CD4-positive, alpha-beta T cell treated with Interleukin-12 subunit alpha and Interleukin-12 subunit beta, for 1 hour (primary cell): ENCODE measurements at places on chromosomes 3 and 15.

- DNase-seq, result peak; percentile 91
These were observed 61.5 kb downstream of the IQSEC1 start for GRCh38 chr3:13011573-13012220.

DNA sequence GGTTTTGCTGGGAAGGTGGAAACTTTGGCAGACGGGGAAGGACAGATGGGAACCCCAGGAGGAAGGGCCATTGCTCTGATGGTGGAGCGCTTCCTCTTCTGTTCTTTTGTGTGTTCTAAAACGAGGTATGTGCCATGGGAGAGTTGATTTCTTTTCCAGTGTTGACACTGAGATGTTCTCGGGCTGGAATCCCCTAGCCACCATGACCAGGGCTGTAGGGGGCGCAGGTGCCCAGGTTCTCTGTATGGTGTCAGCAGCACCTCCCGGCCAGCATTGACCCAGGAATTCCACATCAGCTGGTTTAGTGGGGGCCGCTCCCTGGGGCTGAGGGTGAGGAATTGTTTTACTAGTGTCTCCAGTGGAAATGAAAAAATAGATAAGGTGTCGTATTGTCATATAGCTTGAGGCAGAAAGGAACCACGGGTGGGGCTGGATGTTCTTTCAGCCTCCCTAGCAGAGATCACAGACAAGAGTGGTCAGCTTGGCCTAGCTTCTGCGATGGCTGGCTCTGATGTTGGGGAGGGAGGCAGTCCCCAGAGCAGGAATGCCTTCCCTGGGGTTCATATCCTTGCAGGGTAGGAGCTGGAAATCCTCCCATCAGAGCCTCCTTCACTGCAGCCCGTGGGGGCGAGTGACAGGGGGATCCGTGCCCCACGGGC lies 34.2 kb upstream of the ACAD9 start:
- no peak for DNase-seq

DNA sequence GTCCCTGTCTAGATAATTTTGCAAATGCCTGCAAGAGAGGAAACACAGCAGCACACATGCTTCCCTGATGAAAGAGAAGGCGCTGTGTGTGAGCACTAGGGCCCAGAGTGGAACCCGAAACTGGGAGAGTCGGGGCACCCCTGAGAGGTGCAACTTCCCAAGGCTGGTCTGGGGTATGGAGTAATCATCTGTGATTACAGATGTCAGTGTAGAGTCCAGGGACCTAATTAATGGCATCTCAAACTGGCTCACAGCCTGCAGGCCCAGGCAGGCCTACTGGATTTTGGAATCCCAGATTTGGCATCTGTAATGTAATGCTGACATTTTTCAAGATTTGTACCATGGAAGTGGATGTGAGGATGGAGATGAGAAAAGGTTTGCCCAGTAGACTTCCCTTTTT lies 29.4 kb downstream of the PGPEP1L start:
- no peak for DNase-seq

GRCh38 chr15:66417736-66418135 lies 31.0 kb downstream of the MAP2K1 start:
- no peak for DNase-seq

DNA sequence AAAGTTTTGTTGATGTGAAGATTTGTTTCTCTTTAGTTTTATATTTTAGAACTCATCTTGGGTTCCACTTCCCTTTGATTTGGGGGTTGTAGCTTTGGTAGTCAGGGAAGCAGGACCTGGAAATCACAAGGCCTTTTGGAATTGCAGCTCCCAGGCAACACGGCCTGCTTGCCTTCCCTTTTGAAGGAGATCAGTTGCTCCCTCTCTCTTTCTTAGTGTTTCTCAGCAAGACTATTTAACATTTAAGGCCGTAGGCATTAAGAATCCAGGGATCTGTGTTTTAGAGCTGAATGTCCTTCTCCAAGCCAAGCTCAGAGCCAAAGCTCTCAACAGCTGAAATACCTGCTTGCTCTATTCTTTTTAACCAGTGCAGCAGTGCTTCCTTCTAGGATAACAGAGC lies 310.3 kb downstream of the PTPRG start:
- DNase-seq, result no peak

- DNase-seq, result no peak
These were observed 28.8 kb downstream of the SIAH2 start for GRCh38 chr3:150733936-150734794.

DNA sequence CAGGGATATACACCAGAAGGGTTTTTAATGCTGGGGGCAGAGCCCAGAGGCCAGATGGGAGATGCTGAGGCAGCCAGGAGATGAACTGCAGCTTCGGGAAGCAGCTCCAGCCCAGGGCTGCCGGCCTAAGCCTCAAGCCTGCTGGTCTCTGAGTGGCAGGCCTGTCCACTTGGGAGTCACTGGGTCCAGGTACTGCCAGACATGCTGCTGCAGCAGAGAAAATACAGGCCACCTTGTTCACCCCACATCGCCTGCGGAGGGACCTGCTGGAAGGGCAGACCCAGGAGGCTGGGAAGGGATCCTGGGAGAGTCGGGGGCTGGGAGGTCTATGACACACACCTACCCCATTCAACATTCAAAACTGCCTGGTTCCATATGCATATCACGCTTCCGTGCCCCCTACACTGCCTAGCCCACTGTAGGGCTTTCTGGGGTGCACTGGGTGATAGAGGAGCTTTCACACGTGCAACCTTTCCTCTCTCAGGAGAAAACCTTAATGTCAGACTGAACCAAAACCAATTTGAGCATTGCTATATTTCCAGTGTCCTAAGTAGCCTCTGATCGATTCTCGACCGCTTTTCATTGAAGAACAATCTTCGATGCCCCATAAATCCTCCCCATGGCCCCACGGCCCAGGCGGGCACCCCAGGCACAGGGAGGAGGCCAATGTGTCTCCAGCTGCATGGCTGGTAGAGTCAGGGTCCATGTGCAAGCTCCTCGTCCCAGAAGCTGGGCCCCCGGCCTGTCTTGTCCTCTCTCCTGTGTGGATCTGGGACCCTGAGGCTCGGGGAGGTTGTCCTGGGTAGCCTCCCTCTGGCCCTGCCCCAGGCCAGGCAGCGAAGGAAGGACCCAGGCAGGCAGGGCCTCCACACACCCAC lies 147.4 kb downstream of the ATP10A start:
- no peak for DNase-seq

DNA sequence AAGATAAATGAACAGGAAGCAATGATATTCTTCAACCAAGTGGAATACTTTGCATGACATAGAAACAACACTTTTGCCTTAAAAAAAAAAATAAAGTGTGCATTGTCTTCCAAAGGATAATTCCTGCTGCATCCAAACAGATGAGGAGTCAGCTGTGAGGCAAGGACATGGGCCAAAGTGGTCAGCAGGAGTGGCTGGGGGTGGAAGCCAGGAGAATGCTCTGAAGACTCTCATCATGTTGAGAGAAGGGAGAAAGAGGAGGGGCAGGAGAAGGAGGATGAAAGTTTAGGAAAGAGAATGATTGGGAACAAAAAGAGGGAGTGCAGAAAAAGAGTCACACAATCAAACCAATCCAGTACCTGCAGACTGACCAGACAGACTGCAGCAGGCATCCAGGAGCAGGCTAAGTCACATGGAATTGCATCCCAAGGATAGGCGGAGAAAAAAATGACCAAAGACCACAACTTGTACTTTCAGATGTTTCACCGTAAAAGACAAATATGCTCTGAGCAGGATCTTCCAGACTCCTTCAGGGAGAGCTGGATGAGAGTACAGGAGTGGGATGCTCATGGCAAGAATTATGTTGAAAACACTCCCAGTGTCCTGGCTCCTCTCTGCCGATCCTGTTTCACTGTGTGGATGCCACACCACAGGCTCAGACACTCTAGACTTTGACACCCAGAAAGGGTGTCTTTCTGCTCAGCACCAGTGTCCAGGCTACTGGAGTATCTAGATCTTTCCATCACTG lies 11.9 kb downstream of the ABI3BP start:
- no peak for DNase-seq

DNA sequence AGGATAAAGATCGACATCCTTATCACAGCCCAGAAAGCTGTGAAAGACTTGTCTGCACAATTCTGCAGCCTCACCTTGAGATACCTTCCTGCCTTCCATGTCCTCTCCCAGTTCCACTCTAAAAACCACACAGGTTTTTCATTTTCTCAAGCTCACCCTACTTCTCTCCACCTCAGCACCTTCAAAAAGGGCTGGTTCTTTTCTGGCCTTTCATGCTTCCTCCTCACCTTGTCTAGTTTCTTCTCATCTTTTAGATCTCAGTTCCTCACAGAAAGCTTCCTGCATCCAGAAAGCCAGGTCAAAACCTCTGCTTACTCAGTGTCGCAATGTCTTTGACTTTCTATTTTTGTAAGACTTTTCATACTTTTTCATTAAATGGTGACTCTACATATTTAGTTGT lies 140.2 kb upstream of the STT3B start:
- DNase-seq, result no peak

DNA sequence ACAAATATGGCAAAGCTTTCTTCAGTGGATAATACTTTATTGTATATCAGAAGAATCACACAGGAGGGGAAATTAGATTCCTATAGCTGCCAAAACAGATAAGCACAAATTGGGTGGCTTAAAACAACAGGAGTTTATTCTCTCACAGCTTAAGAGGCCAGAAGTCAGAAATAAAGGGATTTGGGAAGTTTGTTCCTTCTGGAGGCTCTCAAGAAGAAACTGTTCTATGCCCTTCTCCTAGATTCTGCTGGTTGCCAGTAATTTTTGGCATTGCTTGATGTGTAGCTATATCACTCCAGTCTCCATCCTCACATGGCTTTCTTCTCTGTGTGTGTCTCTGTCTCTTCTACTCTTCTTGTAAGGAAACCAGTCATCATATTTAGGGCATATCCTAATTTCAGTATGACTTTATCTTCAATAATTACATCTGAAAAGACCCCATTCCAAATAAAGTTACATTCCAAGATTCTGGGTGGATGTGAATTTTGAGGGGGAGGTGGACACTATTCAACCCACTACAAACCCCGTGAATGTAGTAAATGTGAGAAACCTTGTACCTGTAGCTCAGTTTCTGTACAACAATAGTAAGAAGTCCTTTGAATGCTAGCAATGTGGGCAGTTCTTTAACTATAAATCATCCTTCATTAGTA lies 22.2 kb upstream of the WNT7A start:
- no peak for DNase-seq

GRCh38 chr3:130569461-130570365 lies 52.7 kb downstream of the COL6A6 start:
- DNase-seq, result no peak

GRCh38 chr15:89556413-89557262 lies 18.6 kb upstream of the TICRR start:
- DNase-seq, result peak; percentile 51

DNA sequence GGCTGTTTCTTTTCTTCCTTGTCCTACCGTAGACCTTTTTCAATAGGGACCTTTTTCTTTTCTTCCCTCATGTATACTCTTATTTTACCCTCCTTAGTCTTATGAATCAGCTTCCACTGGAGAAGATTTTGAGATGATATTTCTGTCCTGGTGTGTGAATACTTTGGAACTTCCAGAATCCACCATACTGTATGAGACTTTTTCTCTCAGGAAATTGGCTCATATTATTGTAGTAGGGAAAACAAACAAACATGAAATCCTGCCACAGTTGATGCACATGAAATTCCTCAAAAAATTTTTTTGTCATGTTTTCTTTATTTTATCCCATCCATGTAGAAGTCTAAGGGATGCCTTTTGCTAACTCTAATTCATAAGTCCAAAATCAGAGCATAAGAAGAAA lies 289.3 kb upstream of the PLSCR5 start:
- no peak for DNase-seq

- DNase-seq, result no peak
These were observed 23.4 kb upstream of the PPP4R2 start for GRCh38 chr3:72973031-72973723.

- no peak for DNase-seq
These were observed 9.7 kb downstream of the TRPM7 start for GRCh38 chr15:50676799-50677483.

DNA sequence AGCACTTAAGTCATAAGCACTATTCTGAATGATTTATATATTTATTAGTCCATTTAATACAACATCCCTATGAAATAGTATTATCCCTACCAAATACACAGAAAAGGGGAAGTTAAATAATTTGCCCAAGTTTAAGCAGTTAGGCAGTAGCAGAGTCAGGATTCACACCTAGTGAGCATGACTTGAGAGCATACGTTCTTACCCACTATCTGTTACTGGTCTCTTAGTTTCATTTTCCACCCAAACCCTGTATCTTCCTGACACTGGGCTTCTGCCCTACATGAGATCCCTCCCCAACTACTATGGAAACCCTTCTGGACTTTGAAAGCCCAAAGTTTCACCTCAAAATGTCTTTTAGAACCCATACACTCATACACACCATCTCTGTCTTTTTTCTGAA lies 4.4 kb upstream of the ATOSA start:
- DNase-seq, result peak; percentile 42

- DNase-seq, result no peak
These were observed 134.3 kb downstream of the VGLL4 start for GRCh38 chr3:11509173-11510000.

DNA sequence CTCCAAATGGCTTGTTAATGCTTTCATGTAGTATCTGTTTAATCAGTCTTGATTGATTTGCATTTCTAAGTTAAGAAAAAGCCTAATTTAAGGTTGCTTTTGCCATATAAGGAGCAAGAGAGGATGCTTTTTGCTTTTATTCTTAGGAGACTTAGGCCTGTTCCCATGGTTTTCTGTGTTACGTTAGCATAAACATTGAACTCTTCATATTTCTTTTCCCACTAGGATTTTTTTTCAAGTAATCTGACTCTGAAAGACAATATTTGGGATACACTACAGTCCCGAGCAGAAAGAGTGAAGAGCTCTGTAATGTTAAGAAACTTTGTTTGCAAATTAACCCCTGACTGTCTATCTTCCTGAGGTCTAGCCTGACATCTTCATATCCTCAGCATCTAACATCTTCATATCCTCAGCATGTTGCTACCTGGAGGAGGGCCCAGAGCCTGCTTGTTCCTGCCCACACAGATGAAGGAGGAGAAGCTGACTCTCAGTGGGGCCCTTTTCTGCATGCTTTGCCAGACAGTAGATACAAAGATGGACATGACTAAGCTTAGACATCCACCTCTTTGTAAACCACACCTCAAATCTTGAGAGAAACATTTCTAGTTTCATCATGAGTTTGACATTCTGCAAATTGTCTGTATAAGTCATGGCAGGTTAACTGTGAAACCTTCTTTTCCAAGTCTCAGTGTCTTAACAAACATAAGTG lies 86.2 kb upstream of the COL6A5 start:
- no peak for DNase-seq

GRCh38 chr15:43274136-43274535 lies 7.4 kb upstream of the TGM5 start:
- no peak for DNase-seq

GRCh38 chr3:184811663-184811998 lies 335 bp upstream of the VPS8 start:
- DNase-seq, result no peak

- DNase-seq, result no peak
These were observed 246.4 kb downstream of the ALCAM start for GRCh38 chr3:105613120-105613519.

GRCh38 chr3:31661993-31662670 lies 129.4 kb downstream of the STT3B start:
- no peak for DNase-seq

DNA sequence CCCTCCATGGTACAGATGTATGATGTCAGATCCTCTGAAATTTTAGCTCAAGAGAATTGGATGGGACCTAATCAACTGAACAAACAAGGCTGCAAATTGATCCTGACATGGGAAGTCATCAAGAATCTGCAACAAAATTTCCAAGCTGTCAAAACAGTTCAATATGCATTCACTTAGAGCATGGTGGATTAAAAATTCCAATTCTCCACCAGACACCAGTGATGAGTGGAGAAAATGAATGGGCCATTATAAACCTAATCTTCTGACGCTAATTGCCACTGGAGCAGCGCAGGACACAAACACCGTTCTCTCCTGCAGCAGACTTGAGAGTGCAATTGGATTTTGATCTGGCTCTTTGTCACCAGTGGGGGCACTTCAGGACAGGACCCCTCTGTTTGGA lies 94.2 kb downstream of the MINAR1 start:
- no peak for DNase-seq
